ENCODE measurements at places on chromosomes 2 and 18. TPM values are rescaled to one million over a fixed set of nuclear protein-coding genes. Genes with fewer than 3 reads are reported as not detected.

- DNase-seq: no peak
Observed at GRCh38 chr18:37574113-37574512, 8.5 kb upstream of the CELF4 start.

- peak; percentile 78 for DNase-seq
Observed at GRCh38 chr2:42102591-42103450, 55.0 kb downstream of the PKDCC start.

GRCh38 chr2:23387845-23388244 lies 2.9 kb downstream of the KLHL29 start:
- no peak for DNase-seq

DNA sequence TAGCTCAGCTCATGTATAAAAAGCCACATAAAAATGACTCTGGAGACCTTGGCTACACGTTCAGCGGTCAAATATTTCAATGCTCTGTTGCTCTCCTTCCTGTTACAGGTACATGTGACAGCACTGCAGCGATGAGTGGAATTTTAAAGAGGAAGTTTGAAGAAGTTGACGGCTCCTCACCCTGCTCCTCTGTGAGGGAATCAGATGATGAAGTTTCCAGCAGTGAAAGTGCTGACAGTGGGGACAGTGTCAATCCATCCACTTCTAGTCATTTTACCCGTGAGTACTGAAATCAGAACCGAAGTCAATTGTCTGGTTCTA lies 125.4 kb downstream of the CSRNP3 start:
- DNase-seq: no peak

DNA sequence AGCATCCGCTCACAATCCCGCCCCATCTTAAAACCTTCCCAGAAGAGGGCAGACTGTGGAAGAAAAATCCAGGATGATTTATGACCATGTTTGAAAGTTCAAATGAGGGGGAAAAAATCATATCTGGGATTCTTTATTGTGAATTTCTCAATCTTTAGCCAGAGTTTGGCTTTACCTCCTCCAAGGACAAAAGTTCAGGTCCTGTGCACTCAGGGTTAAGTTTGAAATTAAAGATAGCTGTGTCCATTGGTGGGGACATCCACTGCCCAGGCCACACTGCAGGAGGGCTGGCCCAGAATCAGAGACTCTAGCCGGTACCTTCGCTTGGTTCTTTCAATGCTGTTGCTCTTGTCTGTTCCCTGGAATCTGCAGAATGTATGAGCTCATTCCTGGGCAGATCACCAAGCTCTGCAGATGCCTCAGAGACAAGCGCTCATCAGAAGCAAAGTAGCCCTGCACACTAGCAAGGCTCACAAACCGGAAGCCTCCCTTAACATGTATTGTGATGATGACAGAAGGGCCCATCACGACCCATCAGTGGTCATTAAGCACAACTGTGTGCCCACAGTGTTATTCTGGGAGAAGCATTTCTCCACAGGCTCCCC lies 375.3 kb upstream of the KLHL29 start:
- DNase-seq: peak; percentile 56

Gene KLHL30
- total RNA-seq: 2.2 TPM

DNA sequence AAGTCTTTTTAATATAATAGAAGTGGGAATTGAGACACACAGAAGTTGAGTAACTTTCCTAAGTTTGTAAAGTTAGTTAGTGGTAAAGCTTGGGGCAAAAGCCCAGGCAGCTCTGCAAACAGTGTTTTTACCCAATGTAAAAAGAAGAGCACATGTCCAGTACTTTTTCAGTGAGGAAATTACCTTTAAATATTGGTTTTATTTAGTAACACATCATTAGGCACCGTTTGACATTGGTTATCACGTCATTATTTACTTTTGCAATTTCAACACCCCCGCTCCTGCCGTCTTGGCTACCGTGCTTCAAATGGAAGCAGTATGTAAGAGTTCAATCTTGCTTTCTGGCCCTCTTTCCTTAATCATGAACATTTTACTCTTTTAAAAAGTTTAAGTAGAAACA lies 807.9 kb downstream of the EPHA4 start:
- no peak for DNase-seq

Gene NABP1
- total RNA-seq: 40.8 TPM

Gene DSEL
- total RNA-seq: 6.3 TPM

DNA sequence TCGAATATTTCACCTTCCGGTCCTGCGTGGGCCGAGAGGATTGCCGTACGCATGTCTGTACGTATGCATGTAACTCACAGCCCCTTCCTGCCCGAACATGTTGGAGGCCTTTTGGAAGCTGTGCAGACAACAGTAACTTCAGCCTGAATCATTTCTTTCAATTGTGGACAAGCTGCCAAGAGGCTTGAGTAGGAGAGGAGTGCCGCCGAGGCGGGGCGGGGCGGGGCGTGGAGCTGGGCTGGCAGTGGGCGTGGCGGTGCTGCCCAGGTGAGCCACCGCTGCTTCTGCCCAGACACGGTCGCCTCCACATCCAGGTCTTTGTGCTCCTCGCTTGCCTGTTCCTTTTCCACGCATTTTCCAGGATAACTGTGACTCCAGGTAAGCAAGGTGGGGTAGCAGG lies at the start of gene SERPINB5:
TSS of gene SERPINB5 (plus strand) at position 291 of the 400 bp plus-strand sequence. CDS start 7,471 bp downstream, outside the sequence.
- DNase-seq: peak; percentile 85

Gene C18orf54
- total RNA-seq: 3.1 TPM

Gene BCS1L
- 48.2 TPM for total RNA-seq

Gene COX5B
- total RNA-seq: 254 TPM

- no peak for DNase-seq
Observed at GRCh38 chr18:31736630-31737029, 24.1 kb downstream of the SLC25A52 start.

GRCh38 chr2:110837446-110838409 lies 105.4 kb downstream of the ACOXL start:
- DNase-seq: no peak

GRCh38 chr2:173574324-173575112 lies 219.8 kb downstream of the CDCA7 start:
- DNase-seq: no peak

- DNase-seq: no peak
Observed at GRCh38 chr2:101770726-101771125, 73.2 kb downstream of the MAP4K4 start.
